SK-N-SH treated with all-trans-retinoic acid at 6 μM for 48 hours (cell line): ENCODE measurements at places on chromosomes 3 and 15.
A peak's percentile ranks its signal among the peaks of the same experiment; 100 is the strongest.

DNA sequence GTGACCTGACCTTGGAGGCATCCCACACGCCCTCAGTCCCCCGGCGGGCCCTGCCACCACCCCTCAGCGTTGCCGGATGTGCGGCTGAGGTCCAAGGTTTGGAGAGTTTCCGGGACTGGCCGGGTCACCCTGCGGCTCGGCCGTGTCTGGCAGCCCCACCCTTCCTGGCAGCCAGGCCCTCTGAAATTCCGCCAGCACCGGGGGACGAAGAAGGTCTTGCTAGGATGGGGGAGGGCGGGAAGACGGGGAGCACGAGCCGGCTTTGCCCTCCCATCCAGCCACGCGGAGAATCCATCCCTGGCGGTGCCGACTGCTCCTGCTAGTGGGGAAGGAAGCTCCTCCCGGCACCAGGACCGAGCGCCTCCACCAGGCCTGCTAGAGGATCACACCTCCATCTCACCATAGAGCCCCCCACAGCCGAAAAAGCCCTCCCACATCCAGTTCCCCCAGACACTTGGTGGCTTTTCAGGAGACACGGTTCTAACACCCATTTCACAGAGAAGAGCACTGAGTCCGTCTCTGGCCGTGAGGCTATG, 81.5 kb downstream of the CPN2 start:
- no peak for ATAC-seq

DNA sequence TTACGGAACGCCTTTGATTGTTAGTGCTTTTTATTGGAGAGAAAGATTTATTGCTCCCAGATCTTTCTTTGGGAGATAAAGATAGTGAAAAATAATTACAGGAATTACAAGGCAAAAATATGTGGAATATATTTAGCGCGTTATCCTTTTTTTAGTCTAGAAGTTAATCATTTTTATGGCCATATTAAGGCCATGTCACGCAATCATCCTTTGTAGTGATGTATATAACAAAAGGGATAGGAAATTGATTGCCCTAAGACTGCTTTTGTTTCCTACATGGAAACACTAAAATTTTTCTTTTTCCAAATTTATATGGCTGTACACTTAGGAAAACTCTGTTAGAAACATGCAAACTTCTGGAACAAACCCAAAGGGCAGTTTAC, 1.5 kb downstream of the TRPC1 start:
- ATAC-seq, result no peak

GRCh38 chr3:124818398-124819091, 68.6 kb downstream of the ITGB5 start:
- ATAC-seq, result no peak

DNA sequence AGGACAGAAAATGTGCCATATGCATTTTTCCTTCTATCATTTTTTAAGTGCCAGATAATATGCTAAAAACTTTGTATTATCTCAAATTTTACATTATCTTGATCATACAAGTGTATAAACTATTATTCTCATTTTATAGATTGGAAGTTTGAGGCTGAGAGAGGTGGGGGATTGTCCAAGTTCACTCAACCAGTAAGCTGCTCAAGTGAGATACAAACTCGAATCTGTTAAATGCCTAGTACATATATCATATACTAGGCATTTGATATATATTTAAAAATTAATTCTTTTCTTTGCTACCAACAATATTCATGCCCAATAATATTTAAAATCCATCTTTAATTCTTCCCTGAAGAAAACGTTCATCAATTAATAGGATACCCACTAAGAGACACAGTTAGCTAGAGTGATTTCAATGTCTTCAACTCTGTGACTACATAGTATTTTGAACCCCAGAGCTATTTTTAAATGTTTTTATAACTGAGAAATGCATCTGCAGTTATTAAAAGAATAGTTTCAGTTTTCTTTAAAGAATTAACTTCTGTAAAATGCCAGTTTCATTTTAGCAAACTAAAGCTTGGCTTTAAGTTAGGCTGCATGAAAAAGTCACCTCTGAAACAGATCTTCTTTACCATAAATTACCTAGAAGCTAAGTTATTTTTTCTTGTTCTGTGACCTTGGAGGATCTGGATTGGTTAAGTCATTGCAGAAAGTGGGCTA, 40.4 kb downstream of the IQCB1 start:
- ATAC-seq, result no peak

DNA sequence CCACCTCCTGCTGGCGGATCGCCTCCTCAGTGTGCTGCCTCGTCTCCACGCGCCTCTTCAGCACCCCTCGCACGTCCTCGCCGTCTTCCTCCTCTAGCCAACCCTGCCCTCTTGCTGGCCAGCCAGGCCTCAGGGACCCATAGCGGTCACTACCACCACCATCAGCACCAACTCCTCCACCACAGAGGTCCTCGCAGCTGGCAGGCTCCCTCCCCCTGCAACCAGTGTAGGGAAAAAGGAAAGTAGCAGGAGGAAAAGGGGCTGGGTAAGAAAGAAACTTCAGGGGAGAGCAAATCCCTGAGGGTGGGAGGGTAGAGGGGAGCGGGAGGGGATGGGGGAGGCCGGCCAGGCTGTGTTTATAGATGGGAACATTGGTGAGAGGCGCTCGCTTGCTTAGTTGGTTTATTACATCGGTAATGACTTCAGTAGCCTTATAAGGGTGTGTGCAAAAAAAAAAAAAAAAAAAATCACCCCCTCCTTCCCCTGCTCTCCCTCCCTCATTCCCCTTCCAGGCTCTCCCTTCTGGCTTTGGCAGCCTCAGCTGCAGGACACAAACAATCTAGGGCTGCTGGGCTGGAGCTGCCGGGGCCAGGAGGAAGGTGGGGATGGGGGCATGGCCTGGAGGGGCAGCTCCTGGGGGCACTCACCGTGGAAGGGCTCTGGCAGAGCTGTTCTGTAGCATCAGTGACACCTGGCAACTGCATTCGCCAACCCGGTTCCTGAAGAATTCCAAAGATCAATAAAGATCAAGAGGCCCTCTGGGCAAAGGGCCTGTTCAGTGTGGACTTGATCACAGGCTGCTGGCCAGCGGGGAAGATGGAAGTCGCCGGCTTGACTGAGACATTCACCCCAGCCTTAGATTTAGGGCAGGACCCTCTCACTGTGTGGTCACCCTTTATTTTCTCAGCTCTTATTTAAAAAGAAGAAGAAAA, 116.2 kb upstream of the HACD2 start:
- ATAC-seq, result no peak

DNA sequence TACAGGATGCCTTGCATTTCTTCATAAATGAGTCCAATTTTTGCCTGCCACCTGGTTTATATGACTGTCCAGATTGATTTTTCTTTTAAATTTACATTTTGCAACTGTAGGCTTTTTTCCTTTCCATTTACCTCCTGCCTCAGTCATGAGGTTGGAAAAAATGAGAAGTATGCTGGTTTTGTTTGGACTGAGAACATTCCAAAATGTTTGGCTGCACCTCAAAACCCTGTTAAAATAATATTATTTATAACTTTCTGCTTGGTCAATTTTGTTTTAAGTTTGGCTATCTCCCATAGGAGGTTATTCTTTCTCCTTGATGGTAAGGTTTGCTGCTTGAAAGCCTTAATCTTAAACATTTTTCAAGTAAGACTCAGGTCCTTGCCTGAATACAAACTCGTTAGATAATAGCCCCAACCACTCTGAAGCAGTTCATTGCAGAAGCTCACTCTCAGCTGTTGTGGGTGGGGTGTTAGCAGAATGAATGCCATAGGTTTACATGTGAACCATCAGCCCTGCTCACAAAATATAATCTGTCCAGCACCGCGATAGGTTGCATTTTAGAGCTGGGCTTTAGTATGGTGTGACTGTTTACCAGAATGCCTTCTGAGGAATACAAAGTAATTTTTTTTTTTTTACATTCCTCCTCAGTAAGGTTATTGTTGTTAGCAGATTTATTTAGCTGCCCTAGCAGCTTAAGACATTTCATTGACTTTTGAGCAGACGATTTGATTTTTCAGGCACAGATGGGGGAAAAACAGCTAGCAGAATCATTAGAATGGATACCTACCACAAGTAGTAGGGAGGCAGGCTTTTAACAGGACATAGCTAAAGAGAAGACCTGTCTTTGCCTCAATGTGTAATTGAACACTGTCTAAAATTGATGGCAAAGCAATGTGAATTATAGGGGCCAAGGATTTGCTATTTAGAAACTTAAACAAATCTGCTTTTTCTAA, 630.8 kb upstream of the KCNMB2 start:
- ATAC-seq, result peak; percentile 72

GRCh38 chr15:65344214-65344913, 33.4 kb downstream of the IGDCC3 start:
- ATAC-seq, result no peak

DNA sequence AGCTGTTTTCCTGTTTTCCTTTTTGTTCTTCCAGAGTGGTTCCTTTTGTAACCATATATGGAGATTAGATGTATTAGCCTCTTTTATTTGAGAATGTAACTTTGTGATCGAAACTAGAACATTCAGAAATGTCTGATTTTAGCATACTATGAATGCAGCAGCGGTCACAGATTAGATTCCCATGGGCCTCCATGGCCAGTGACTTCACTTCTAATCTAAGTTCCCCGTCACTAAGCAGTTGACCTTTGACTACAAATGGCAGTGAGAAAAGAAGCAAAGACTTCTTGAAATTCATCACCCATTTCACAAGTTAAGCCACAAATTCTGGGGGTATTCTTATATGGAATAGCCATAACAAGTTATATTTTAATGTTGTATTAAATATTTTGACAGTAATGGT, 114.6 kb upstream of the FLNB start:
- ATAC-seq, result no peak

GRCh38 chr3:9669720-9670432, 20.6 kb downstream of the MTMR14 start:
- ATAC-seq, result peak; percentile 79

DNA sequence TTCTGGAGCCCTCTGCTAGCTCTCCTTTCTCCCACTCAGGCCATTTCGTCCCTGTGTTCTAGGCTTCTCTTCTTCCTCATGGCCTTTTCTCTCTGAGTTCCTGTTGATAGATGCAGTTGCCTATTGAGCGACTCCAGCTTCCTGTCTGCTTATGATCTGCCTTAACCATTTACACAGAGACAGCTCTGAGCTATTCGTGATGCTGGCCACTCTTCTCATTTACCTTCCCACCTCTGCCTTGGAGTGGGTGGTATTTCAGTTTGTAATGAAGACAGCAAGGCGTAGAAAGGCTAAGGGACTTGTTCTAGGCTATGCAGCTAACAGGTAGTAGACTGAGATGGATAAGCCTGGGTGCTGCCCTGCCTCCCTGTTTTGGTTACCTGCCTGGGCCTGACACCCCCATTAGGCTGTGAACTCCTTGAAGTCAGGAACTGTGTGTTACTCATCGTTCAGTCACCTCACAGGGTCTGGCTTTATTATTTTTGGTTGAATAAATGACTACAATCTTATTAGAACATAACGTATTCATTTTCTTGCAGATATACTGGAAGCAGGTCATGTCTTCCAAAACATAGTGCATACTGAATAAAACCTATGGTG, 12.6 kb upstream of the ZBTB47 start:
- no peak for ATAC-seq

GRCh38 chr15:63519041-63519440, 14.6 kb downstream of the USP3 start:
- no peak for ATAC-seq

DNA sequence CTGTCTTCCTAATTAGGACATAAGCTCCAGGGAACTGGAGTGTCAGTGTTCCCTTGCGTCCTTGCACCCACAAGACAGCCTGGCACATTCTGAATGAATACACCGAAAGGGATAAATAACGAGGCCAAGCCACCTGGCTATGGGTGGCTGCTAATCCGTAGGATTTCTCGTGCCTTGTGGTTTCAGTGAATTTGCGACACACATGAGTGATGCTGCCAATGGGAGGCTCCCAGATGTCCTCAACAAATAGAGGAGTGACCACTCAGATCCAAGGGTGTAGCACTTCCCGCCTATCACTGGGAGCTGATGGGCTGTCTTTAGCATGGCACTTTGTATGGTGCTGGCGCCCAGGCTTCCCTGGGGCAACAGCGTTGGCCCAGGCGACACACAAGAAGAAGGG, 43.4 kb downstream of the APBA2 start:
- no peak for ATAC-seq

DNA sequence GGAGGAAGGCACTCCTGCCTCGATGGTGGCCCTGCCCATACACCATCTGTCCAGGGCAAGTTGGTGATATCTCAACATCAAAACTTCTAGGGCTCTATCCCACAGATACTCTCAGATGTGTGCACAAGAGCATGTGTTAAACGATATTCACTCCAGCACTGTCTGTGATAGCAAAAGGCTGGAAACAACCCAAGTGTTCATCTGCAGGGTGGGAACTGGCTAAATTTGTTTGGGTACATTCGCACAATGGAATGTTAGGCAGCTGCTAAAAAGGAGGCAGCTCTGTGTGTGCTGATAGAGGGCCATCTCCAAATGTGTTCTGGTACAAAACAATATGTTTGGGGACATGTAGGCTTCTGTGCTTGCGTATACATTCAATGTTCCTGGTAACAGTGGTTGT, 19.8 kb downstream of the IGDCC4 start:
- ATAC-seq, result no peak

- ATAC-seq, result no peak
Measured at GRCh38 chr3:155661760-155662159, 83.1 kb downstream of the PLCH1 start.

DNA sequence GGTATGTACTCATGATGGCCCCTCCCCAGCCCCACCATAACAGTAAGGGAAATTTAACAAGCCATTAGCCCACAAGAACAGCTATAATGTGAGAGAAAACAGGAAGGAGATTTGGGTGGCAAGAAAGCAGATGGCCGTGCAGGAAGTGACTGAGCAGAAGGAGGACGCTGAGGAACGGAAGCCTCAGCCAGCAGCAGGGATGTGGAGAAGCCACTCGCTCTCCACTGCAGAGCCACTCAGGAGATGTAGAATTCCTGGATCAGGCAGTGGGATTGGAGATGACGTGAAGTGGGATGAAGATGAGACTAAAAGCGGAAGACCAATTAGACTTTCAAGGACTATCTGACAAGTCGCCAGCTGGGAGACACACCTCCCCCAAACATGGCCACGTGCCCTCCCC, 31.2 kb downstream of the PRR23E start:
- no peak for ATAC-seq

- no peak for ATAC-seq
Measured at GRCh38 chr3:12467746-12468145, 16.5 kb upstream of the TSEN2 start.
